Natural killer cell (primary cell): ENCODE measurements at places on chromosomes 3 and 15. TPM values are rescaled to one million over a fixed set of nuclear protein-coding genes. Genes with fewer than 3 reads are reported as not detected.

The RETNLB gene
- total RNA-seq: not detected

The CYP8B1 gene
- total RNA-seq: not detected

- DNase-seq: no peak
Measured at GRCh38 chr3:138148503-138148902, 16.3 kb upstream of the A4GNT start.

GRCh38 chr3:129114455-129114854 is 7.1 kb downstream of the RAB43 start:
- DNase-seq: peak; percentile 4

GRCh38 chr3:53286727-53287126 is 30.9 kb upstream of the TKT start:
- DNase-seq: no peak

- DNase-seq: no peak
Measured at GRCh38 chr3:32240159-32240545, 1.7 kb downstream of the CMTM8 start.
